Retina (tissue), 1 donor: ENCODE measurements at places on chromosomes 6 and 20.

GRCh38 chr20:20199361-20200160 is 147.2 kb downstream of the CFAP61 start:
- DNase-seq, result peak; percentile 44

GRCh38 chr6:169189182-169189581 is 64.5 kb downstream of the THBS2 start:
- DNase-seq, result no peak

DNA sequence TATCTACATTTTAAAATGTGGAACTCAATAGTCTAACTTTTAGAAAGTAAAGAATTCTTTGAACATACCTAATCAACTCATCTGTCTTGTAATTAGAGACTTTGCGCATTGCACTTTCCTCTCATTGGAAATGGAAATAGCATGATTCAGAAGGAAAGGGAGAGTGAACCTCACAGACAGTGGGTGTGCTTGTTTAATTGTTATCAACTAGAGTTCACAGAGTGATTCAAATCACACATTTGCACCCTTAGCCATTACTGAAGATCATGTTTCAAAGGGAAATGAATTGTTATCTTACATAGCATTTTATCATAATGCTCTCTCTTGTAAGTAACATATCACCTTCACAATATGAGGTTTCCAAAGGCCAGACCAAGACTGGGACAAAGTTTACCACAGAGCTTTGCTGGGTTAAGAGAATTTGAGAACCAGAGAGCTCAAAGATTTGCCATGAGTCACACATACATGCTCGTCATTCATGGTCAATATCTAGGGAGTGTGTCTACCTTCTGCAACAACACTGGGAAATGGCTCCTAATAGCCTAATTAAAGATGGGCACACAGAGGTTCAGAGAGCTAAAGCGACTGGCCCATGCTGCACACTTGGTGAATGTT is 21.5 kb downstream of the GSTA3 start:
- no peak for DNase-seq

- peak; percentile 90 for DNase-seq
Measured at GRCh38 chr6:142944124-142945048, 590 bp downstream of the HIVEP2 start.

GRCh38 chr20:63826753-63827152 is 4.3 kb downstream of the ZBTB46 start:
- no peak for DNase-seq

GRCh38 chr6:4466261-4466660 is 309.9 kb upstream of the CDYL start:
- no peak for DNase-seq

DNA sequence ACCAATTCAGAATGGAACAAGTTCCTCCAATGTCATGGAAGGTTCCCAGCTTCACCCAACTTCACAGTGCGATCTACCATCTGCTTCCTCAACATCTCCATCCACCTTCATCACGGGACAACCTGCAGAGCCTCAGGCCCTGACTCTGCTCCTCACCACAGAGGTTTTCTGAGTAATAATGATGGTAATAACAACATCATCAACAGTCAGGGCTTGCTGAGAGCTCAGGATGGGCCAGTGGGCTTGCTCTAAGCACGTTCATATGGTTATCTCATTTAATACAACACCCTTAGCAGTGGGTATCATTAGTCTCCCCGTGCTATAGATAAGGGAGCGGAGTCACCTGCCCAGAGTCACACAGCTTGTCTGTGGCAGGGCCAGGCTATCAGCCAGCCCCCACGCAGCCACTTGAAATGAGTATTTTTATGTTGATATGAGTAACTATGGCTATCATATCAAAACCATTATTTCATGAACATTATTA is 38.6 kb downstream of the PREX1 start:
- DNase-seq, result no peak

GRCh38 chr20:10673176-10673841 is 490 bp downstream of the JAG1 start:
- DNase-seq, result no peak

DNA sequence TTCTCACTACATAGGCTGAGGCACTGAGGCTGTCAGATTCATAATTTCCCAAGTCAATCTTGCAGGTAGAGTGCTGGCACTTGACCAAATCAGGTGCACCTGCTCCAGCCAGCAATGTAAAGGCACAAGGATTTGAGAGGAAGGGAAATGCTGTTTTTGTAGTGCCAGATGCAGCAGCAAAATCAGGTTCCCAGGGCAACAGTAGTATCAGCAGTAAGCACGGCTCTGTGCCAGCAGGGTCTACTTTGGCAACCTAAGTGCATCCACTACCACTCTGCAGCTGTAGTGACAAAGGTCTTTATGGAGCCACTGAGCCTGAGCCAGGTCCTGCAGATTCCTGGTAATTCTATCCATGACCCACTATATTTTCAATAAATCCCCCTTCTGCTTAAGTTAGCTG is 329.5 kb downstream of the TPBG start:
- DNase-seq, result no peak

- no peak for DNase-seq
Measured at GRCh38 chr20:36474563-36474962, 66.8 kb upstream of the MYL9 start.

- DNase-seq, result no peak
Measured at GRCh38 chr6:127031511-127031910, 87.0 kb upstream of the RSPO3 start.

DNA sequence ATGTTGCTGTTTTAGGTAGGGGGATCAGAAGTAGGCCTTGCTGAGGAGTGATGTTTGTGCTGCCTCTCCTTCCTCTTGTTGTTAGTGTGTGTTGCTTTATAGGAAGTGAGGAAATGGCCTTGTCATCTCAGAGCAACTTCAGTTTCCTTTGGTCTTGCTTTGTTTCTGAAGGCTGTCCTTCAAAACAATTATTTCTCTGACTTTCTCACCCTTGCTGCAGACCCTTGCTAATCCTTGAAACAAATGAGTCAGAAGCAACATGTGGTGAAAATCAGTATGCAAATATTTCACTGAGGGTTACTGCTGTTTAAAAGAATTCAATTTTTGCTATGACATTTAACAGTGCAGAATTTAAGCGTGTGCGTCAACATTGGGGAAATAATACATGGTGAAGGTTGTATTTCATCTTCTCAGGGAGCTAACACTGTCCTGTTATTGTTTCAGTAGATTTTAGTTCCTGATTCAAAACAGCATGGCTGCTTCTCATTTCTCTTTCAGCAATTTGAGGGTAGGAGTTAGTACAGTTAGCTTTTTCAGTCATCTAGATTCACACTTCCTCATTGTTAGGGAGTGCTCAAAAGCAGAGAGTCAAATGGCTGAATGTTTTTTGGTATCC is 13.8 kb downstream of the RNF144B start:
- DNase-seq, result no peak

- DNase-seq, result no peak
Measured at GRCh38 chr6:34729631-34730470, 27.5 kb upstream of the SNRPC start.

- no peak for DNase-seq
Measured at GRCh38 chr6:30960907-30961673, 20.3 kb downstream of the MUCL3 start.

- no peak for DNase-seq
Measured at GRCh38 chr6:53494076-53494475, 50.8 kb downstream of the GCLC start.

GRCh38 chr20:41534842-41535241 is 83.3 kb downstream of the CHD6 start:
- no peak for DNase-seq

- DNase-seq, result no peak
Measured at GRCh38 chr20:33847006-33847405, 35.9 kb downstream of the CHMP4B start.

- no peak for DNase-seq
Measured at GRCh38 chr6:455835-456234, 64.3 kb downstream of the IRF4 start.

GRCh38 chr6:122339661-122340060 is 59.8 kb upstream of the HSF2 start:
- DNase-seq, result no peak

DNA sequence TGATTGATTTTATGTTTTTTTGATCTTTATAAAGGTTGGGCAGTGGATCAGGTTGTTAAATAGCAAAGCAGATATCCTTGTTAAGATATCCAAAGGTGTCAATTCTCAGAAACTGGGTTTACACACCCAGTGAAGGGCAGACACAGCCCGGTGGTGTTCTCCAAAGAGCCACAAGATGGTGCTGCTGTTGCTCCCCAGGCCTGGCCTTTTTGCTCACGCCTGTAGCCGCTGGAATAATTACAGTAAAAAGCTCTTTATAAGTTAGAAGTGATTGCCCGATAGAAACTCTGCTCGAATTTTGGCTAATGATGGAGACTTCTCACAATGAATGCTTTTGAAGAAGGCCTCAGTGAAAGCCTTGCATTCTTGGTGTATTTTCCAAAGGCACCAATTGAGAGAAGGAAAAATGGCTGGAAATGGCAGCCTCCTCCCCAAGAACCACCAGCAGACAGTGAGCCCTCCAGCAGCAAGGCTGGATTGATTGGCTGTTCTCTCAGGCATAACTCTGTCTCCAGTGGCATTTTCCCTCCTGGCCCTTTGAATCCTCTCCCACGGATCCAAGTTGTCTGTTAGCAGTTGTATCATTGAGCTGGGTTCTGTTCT is 120.5 kb upstream of the CHD6 start:
- peak; percentile 74 for DNase-seq

DNA sequence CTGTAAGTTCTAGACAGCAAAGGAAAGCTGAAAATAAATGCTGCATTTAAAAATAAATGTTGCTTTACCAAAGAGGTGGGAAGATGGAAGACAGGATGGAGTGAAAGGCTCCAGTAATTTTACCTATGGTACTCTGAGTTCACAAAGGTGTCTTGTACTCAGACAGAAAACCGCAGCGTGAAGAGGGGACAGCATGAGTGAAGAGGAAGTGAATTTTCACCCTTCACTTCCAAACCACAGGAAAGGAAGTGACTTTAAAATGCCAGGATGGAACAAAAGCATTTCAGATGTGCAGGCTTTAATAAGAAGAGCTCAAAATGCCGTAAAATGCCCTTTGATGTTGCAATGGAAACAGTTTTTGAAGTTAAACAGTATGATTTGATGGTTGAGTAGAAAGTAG is 91.2 kb upstream of the TINAG start:
- no peak for DNase-seq

DNA sequence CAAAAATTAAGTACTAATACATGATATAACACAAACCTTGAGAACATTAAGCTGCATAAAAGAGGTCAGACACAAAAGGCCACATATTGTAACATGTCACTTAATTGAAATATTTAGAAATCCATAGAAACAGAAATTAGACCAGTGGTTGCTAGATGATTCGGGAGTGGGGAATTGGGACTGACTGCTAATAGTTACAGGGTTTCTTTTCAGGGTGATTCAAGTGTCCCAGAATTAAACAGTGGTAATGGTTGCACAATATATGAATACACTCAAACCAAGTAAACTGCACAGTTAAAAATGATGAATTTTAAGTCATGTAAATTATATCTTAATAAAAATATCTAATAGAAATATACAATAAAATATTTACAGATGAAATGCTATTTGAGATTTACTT is 174.5 kb downstream of the WDR27 start:
- no peak for DNase-seq

DNA sequence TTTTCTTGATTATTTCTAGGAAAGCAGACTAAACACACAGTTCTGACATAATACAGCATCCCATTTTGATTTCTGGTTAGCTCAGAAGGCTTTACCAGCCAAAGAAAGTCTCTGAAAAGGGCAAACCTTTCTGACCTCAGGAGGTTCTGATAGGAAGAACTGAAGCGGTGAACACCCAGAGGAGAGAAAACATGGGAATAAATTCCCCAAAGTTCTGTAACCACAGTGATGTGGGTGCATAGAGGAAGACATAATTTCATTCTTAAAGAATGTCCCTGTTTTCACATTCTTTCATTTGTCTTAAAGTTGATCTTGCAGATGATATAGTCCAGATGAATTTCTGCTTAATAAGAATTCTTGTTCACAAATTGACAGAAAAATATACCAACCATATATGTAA is 60.3 kb downstream of the RSPO3 start:
- no peak for DNase-seq

GRCh38 chr20:40938020-40938419 is 90.6 kb upstream of the TOP1 start:
- DNase-seq, result no peak

- DNase-seq, result no peak
Measured at GRCh38 chr20:23129891-23130621, 43.9 kb upstream of the CD93 start.

DNA sequence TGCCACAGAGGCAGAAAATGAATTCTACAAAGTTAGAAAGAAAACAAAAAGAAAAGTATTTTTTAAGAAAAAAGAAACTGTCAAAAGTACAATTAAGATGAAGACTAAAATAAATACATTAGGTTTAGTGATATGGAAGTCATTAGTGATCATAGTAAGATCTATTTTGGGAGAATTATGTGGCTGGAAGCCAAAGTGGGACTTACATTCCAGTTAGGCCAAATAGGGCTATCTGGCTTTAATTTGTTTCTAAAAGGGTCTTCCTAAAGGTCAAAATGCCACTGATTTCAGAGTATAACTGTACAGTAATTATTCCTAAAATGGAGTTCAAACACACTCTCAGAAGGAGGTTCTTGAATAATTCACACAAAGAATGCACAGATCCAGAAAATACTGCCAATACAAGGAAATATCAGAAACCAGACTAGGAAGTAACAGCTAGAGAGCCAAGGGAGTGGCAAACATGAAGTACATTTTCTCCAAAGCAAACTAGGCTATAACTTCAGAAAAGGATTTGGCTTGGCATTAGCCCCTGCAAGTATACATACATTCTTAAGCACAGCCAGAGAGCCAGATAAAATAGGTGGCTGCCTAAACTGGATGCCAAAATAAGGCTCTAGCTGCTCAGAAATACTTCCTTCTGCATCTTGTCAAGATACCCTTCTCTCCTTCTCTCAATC is 45.3 kb downstream of the PDSS2 start:
- DNase-seq, result no peak

- peak; percentile 16 for DNase-seq
Measured at GRCh38 chr6:14871221-14871620, 374.6 kb upstream of the JARID2 start.

DNA sequence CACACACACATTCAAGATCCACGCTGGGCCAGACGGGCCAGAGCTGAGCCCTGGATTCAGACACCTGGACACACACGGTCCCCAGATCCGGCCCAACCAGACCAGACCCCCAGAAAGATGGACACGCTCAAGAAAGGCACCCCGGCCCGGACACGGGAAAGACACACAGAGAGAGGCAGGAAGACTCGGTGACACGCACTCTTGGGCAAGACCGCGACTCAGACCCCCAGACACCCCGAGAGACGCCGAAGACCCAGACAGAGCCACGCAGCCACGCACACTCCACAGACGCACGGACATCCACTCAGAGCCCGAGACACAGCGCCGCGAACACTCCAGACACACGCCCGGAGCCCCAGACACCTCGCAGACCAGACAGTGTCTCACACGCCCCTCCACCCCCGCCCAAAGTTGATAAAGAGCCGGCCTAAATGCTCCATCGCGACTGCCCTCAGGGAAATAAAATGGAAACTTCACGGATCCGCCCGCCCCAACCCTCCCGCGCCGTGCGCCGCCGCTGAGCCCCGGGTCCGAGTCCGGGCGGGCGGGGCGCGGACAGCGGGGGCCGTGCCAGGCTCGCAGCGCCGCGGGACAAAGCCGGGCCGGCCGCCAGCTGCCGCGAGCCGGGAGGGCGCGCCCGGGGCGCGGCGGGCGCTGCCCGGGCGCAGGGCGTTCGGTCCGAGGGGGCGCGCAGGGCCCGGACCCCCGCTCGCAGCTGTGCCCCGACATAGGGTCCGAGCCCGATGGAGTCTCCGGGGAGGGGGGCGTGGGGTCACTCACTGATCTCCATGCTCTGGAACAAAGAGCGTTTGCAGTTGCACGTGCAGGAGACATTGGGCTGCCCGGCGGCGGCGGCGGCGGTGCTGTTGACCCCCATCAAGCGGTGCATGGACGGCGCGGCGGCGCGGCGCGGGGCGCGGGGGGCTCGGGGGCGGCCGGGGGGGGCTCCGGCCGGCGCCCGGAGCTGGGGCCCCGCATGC is 831 bp downstream of the PMEPA1 start:
- DNase-seq, result peak; percentile 65
